ENCODE measurements at places on chromosomes 12 and 14. TPM values are rescaled to one million over a fixed set of nuclear protein-coding genes. Genes with fewer than 3 reads are reported as not detected.
A peak's percentile ranks its signal among the peaks of the same experiment; 100 is the strongest.

- no peak overlapping the region for H3K4me3 ChIP-seq
- H3K4me1 ChIP-seq: peaks cover 29% of the 10 kb centered on the region
- H3K36me3 ChIP-seq: no peaks in the 10 kb centered on the region
- H3K27ac ChIP-seq: peak overlapping the region; percentile 67
- no peaks in the 10 kb centered on the region for H3K27me3 ChIP-seq
Measured at GRCh38 chr12:7113389-7113871, 4.4 kb upstream of the C1RL start.

ASIC1 gene
- 2.7 TPM for polyA plus RNA-seq

GRCh38 chr14:65728604-65729003, 316.1 kb downstream of the FUT8 start:
- no peaks in the 10 kb centered on the region for H3K36me3 ChIP-seq
- no peaks in the 10 kb centered on the region for H3K4me1 ChIP-seq
- H3K27ac ChIP-seq: no peak overlapping the region
- H3K27me3 ChIP-seq: no peaks in the 10 kb centered on the region

GRCh38 chr14:21346532-21347135, 37.2 kb downstream of the SUPT16H start:
- no peaks in the 10 kb centered on the region for H3K36me3 ChIP-seq
- H3K4me1 ChIP-seq: no peaks in the 10 kb centered on the region
- no peak overlapping the region for H3K27ac ChIP-seq
- DNase-seq: no peak
- H3K4me3 ChIP-seq: no peak overlapping the region

GRCh38 chr14:76257111-76257803, 105.5 kb downstream of the GPATCH2L start:
- no peaks in the 10 kb centered on the region for H3K27me3 ChIP-seq
- DNase-seq: no peak
- H3K4me1 ChIP-seq: no peaks in the 10 kb centered on the region
- H3K27ac ChIP-seq: no peak overlapping the region
- H3K4me3 ChIP-seq: no peak overlapping the region

GRCh38 chr12:32290411-32290810, 108.9 kb upstream of the FGD4 start:
- DNase-seq: no peak
- H3K36me3 ChIP-seq: no peaks in the 10 kb centered on the region
- H3K4me1 ChIP-seq: no peaks in the 10 kb centered on the region
- H3K4me3 ChIP-seq: no peak overlapping the region
- H3K27ac ChIP-seq: no peak overlapping the region
- no peaks in the 10 kb centered on the region for H3K27me3 ChIP-seq

GRCh38 chr14:22070119-22070982, 396.7 kb upstream of the OR4E1 start:
- DNase-seq: no peak
- no peak overlapping the region for H3K27ac ChIP-seq
- no peaks in the 10 kb centered on the region for H3K27me3 ChIP-seq
- H3K4me3 ChIP-seq: no peak overlapping the region
- H3K4me1 ChIP-seq: no peaks in the 10 kb centered on the region

- DNase-seq: no peak
- H3K4me1 ChIP-seq: no peaks in the 10 kb centered on the region
- H3K27me3 ChIP-seq: no peaks in the 10 kb centered on the region
- H3K36me3 ChIP-seq: no peaks in the 10 kb centered on the region
- no peak overlapping the region for H3K4me3 ChIP-seq
Measured at GRCh38 chr12:5748027-5748426, 197.0 kb downstream of the ANO2 start.

GRCh38 chr12:7090222-7090998, 1.8 kb downstream of the C1R start:
- H3K36me3 ChIP-seq: no peaks in the 10 kb centered on the region
- no peaks in the 10 kb centered on the region for H3K27me3 ChIP-seq
- peaks cover 15% of the 10 kb centered on the region for H3K4me1 ChIP-seq
- no peak overlapping the region for H3K4me3 ChIP-seq

PTPRO gene
- polyA plus RNA-seq: 1.9 TPM

DNA sequence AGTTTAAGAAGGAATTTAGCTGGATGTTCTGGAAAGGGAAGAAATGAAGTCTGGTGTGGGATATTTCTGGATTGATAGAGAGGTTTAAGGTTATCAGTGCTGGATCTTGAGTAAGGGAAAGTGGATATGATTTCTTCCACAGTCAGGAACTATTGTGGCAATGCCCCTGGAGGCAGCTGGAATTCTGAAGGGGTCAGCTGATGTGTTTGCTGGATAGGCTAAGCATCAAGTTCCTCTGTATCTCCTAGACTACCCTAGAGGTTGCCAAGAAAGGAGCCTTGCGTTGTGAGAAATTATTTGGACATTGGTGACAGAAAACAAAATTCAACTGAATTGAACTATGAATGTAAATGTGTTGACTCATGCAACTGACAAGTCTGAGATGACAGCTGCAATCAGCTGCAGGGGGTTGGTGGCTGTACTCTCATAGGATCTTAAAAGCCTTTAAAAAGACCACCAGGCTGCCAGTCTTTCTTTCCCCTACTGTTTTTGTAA, 244.4 kb downstream of the ATXN7L3B start:
- no peaks in the 10 kb centered on the region for H3K36me3 ChIP-seq
- H3K27ac ChIP-seq: no peak overlapping the region
- H3K4me3 ChIP-seq: no peak overlapping the region
- no peak for DNase-seq

GRCh38 chr12:66620026-66620425, 58.9 kb downstream of the GRIP1 start:
- DNase-seq: no peak
- H3K4me1 ChIP-seq: no peaks in the 10 kb centered on the region
- H3K36me3 ChIP-seq: no peaks in the 10 kb centered on the region
- no peak overlapping the region for H3K4me3 ChIP-seq
- no peak overlapping the region for H3K27ac ChIP-seq

GRCh38 chr12:123645380-123645779, 11.8 kb downstream of the GTF2H3 start:
- no peaks in the 10 kb centered on the region for H3K36me3 ChIP-seq
- no peak overlapping the region for H3K27ac ChIP-seq
- H3K4me3 ChIP-seq: no peak overlapping the region
- no peaks in the 10 kb centered on the region for H3K27me3 ChIP-seq

GRCh38 chr14:90288651-90289355, 32.5 kb downstream of the PSMC1 start:
- H3K27me3 ChIP-seq: no peaks in the 10 kb centered on the region
- peaks cover 15% of the 10 kb centered on the region for H3K4me1 ChIP-seq
- no peaks in the 10 kb centered on the region for H3K36me3 ChIP-seq
- H3K27ac ChIP-seq: no peak overlapping the region
- DNase-seq: peak; percentile 15

DNA sequence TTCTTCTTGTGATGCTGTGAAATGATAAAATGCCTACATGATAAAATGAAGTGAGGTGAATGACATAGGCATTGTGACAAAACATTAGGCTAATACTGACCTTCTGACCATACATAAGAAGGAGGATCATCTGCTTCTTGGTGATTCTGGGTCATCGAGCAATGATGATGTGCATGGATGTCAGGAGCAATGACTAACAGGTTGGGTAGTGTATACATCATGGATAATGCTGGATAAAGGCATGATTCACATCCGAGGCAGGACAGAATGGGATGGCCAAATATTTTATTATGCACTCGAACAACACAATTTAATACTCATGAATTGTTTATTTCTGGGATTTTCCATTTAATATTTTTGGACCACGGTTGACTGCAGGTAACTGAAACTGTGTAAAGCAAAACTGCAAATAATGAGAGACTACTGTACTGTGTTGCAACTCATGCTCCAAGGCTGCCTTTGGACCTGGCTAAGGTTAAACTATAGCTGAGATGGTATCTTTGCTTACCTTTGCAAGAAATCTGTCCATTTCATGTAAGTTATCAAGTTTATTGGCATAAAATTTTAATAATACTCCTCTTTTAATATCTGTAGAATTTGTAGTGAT, 7.6 kb upstream of the SLC25A21 start:
- H3K27me3 ChIP-seq: no peaks in the 10 kb centered on the region
- H3K27ac ChIP-seq: no peak overlapping the region
- no peak for DNase-seq

DNA sequence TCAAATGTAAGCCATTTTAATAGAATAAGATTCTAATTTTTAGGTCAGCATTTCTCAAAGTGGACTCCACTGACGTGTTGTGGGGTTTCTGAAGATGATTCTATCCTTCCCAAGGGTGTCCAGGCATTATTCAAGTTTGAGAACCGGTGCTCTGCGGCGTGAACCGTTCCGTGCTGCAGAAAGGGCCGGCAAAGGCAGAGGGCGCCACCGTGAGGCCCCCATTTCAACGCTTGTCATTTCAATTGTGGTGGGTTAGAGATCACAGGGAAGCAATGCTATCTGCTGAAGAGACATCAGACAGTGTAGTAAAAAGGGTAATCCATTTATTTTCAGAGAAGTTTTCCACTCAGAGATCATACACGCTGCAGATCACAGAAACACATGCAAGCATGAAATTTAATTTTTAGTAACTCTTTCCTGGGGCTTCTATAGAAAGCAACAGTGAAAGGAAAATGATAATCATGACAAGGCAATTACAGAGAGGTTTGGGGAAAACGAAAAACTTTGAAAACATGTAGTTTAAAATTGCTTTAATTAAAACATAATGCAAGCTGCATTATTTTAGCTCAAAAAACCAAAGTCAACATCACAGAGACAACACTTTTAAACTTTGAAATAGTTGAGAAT, 201.7 kb downstream of the EXOC5 start:
- H3K27me3 ChIP-seq: no peaks in the 10 kb centered on the region
- no peak overlapping the region for H3K27ac ChIP-seq
- H3K36me3 ChIP-seq: no peaks in the 10 kb centered on the region
- H3K4me1 ChIP-seq: no peaks in the 10 kb centered on the region
- DNase-seq: peak; percentile 73
- no peak overlapping the region for H3K4me3 ChIP-seq

OASL gene
- 2.8 TPM for polyA plus RNA-seq

GZMH gene
- polyA plus RNA-seq: 4.0 TPM

- H3K36me3 ChIP-seq: no peaks in the 10 kb centered on the region
- no peak overlapping the region for H3K4me3 ChIP-seq
- H3K4me1 ChIP-seq: peaks cover 40% of the 10 kb centered on the region
- H3K27me3 ChIP-seq: no peaks in the 10 kb centered on the region
Measured at GRCh38 chr14:73721101-73721821, 7.1 kb upstream of the PNMA1 start.
